NCI-H2081 treated with DMSO at 0.1 percent for 48 hours (cell line): ENCODE measurements at places on chromosomes 11 and 22.

GRCh38 chr22:35749808-35750207 is 32.1 kb downstream of the APOL5 start:
- DNase-seq = no peak

DNA sequence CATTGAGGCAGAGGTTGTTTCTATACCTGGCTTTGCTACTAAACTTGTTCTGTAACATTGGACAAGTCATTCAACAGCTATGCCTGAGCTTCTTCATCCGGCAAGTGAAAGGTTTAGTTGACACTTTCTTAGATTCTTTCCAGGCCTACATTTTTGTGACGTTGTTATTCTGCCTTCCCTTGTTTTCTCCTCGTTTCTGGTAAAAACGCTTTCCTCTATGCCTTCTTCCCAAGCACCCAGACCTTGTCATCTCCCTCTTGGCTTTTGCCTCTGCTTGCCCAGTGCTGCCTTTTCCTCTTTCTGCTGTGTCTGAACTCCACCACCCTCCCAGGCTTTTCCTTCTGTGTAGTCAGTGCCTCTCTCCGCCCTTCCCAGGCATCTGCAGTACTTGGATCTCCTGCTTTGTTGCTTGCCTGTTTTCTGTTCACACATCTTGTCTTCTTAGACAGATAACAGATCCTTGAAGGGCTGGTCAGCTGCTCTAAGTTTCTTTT is 1.4 kb upstream of the AMOTL1 start:
- DNase-seq = no peak

- DNase-seq = no peak
Observed at GRCh38 chr11:13128354-13128753, 119.2 kb downstream of the RASSF10 start.

GRCh38 chr11:2891326-2892214 is 6.0 kb upstream of the CDKN1C start:
- DNase-seq = peak; percentile 18

GRCh38 chr11:62669420-62670161 is 1.9 kb upstream of the UQCC3 start:
- DNase-seq = no peak

- DNase-seq = no peak
Observed at GRCh38 chr22:32354360-32355351, 3.0 kb upstream of the RFPL3 start.

DNA sequence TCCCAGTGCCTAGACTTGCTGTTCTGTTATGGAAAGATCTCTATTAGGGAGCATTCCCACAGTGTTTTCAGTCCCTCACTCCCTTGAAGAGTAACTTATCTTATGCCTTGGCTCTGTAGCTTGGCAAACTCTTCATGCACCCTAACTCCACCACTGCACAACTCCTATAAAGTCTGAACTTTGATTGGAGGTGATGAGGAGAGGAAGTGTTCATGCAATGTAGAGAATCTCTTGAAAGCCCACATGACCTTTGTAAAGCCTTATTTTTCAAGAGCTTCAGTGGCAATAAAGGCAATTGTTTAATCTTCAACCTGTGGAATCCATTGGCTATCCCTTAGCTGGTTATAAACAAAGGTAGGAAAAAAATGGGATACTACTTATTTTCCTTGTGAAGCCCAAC is 176.2 kb downstream of the ETS1 start:
- no peak for DNase-seq

- DNase-seq = no peak
Observed at GRCh38 chr11:58941838-58942237, 2.5 kb downstream of the GLYATL1 start.

GRCh38 chr22:39685336-39686177 is 115.0 kb downstream of the CACNA1I start:
- no peak for DNase-seq

- no peak for DNase-seq
Observed at GRCh38 chr11:69941546-69942332, 122.5 kb upstream of the FGF3 start.
